ENCODE measurements at places on chromosomes 7 and 10. TPM values are rescaled to one million over a fixed set of nuclear protein-coding genes. Genes with fewer than 3 reads are reported as not detected.

DNA sequence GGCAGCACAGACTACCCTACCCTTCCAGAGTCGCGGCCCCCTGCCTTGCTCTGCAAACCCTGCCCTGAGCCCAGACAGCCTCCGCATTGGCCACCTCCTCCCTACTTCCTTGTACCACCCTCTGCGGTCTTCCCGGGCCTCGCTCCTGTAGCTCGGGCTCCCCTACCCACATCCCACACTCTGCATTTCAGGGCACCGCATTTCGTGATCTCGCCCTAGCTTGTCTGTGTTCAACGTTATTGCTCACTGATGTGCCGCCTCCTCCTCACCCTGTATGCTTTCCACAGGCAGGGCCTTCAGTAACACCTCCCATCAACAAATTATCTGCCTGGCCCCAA, 6.6 kb downstream of the PDIA4 start:
- DNase-seq = no peak

DNA sequence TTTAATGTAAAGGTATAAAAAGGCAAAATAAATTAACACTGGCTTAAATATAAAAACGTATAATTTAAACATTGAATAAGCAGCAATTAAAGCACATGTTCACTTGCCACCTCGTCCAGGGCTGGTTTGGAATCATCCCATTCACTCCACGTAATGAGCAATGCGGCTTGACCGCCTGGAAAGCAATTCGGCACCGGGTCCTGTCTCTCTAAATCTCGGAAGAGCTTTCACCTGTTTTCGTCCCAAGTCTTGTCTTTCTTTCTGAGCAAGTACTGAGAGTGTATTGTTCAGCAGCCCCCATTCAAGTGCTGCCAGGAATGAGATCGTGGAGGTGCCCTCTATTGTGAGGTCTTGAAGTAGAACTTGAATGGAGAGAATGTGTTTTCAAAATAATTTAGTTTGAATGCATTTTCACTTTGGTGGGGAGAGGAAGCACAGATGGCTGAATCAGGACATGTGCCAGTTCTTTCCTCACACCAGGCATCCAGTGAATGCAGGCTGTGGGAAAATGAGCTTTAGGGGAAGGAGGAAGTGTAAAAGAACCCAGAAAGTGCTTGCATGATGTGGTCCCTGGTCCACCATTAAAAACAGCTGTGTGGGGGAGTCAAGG, 515.2 kb downstream of the REEP3 start:
- DNase-seq = no peak

The SPDYE11 gene
- not detected for total RNA-seq

The IFIT1B gene
- total RNA-seq = not detected

- DNase-seq = no peak
Measured at GRCh38 chr10:28240400-28240799, 62.5 kb downstream of the MPP7 start.

- DNase-seq = no peak
Measured at GRCh38 chr7:98994046-98994944, 116.0 kb downstream of the TRRAP start.

DNA sequence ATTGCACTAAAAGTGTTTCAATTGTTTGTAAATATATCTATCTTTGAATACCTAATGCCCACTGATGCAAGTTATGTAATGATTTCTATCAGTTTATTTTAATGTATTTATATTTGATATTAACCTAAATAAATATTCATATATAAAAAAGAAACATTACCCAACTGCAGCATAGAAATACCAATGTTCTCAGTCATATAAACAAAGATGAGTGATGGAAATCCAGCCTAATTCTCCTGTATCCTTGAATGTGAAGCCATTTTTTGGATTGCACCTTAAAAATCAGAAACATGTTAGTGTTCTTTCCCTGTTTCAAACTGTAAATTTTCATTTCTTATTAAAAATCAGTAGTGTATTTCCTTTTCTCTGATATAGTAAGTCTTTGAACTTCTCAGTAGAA, 305.8 kb upstream of the GNAI1 start:
- no peak for DNase-seq

DNA sequence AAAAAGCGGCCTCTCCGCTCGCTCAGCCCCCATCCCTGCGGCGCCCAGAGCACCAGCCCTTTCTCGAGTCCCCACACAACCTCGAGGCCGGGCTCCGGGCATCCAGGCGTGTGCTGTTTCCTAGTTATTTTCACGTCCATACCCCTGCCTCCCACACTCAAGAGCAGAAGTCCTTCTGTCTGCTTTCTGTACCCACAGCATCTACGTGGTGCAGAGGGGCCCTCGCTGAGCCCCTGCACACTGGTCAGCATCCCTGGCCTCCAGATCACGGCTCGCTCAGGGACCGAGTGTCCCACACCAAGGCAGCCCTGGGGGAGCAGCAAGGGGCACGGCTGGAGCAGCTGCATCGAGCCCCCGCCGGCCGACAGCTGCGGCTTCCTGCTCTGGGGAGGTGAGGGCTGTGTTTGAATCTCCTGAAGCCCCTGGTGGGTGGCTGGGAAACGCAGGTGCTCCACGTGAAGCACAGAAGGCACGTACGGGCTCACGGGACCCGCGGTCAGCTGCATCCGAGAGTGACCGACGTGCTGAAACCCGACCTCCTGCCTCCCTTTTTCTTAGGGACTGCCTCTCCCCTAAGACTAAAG, 333.1 kb downstream of the DNAJB6 start:
- DNase-seq = peak; percentile 28

DNA sequence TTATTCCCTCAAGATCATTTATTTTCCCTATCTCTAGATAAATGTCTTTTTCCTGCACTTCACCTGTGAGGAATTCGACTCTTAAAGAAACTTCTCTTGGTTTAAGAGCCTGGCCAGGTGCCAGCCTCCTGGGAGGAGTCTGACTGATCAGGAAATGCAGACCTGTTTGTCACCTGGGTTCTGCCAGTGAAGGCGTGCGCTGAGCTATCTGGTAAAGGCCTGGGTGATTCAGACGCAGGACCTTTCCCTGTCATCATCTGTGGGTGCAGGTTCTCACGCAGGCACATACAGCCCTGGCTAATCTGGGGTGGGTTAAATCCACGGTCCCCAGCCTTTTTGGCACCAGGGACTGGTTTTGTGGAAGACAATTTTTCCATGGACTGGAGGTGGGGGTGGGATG, 65.3 kb upstream of the AQP1 start:
- no peak for DNase-seq

The CRHR2 gene
- 0.24 TPM for total RNA-seq

- no peak for DNase-seq
Measured at GRCh38 chr10:49667991-49668390, 11.5 kb upstream of the C10orf53 start.

GRCh38 chr7:138924501-138925225, 56.5 kb downstream of the KIAA1549 start:
- DNase-seq = no peak

The LRRD1 gene
- not detected for total RNA-seq

DNA sequence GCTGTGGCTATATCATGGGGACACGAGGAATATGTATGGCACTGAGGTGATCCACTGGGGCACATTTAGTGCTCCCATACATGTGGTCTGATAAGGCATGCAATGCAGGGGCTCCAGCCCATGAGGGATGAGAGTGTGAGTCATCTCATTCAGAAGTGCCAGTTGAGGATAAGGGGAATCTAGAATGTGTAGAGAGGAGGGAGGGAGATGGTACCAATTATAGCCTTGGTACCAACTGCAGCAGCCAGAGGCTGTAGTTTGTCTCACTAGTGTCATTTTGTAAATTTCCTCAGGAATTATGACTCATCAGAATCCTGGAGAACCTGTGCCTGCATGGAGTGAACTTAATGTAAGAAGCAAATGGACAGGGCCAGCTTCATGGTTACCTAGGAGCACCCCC, 46.2 kb downstream of the LAMB4 start:
- no peak for DNase-seq

DNA sequence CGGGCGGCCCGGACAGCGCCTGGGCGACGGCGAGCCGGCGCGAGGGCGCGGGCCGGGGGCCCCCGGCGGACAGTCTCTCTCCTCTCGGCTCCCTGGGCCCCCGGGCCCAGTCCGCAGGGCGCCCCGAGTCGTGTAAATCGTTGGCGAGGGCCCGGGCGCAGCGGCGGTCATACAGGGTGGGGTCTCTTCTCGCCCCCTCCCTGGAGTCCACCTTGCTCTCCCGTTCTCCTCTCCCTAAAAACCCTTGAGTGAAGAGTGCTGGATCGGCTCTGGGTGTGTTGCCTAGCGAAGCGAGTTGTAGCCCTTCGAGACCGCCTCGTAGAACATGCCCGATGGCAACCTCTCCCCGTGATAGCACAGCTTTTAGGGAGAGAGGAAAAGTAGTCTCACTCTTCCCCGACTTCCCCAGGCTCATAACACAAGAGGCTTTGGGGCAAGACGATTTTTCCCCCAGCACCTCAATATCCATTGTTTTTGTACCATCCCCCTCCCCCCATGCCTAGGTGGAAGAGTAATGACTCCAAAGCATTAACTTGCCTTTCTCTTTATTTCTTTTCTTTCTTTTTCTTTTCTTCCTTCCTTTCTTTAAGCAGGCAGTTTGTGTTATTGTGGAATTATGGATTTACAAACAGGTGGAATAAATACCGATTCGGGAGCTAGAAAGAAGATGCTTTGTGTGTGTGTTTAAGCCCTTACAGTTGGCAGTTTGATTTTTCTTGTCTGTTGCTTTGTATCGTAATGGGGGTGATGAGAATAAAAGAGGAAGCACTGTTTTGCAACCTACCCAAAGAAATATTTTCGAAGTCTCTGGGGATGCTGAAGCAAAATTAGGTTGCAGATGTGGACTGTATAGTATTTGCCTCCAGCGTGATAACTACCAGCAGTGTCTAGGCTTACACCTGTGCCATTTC, 822 bp downstream of the SHOC2 start:
- DNase-seq = peak; percentile 53

DNA sequence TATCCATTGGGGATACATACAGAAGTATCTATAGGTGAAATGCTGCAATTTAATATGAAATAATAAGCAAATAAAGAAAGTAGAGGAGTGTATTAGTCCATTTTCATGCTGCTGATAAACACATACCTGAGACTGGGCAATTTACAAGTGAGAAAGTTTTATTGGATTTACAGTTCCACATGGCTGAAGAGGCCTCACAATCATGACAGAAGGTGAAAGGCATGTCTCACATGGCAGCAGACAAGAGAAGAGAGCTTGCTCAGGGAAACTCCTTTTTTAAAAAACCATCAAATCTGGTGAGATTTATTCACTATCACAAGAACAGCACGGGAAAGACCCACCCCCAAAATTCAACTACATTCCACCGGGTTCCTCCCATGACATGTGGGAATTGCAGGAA, 82.8 kb upstream of the TRIM24 start:
- DNase-seq = no peak
